ENCODE measurements at places on chromosomes 13 and 19.

DNA sequence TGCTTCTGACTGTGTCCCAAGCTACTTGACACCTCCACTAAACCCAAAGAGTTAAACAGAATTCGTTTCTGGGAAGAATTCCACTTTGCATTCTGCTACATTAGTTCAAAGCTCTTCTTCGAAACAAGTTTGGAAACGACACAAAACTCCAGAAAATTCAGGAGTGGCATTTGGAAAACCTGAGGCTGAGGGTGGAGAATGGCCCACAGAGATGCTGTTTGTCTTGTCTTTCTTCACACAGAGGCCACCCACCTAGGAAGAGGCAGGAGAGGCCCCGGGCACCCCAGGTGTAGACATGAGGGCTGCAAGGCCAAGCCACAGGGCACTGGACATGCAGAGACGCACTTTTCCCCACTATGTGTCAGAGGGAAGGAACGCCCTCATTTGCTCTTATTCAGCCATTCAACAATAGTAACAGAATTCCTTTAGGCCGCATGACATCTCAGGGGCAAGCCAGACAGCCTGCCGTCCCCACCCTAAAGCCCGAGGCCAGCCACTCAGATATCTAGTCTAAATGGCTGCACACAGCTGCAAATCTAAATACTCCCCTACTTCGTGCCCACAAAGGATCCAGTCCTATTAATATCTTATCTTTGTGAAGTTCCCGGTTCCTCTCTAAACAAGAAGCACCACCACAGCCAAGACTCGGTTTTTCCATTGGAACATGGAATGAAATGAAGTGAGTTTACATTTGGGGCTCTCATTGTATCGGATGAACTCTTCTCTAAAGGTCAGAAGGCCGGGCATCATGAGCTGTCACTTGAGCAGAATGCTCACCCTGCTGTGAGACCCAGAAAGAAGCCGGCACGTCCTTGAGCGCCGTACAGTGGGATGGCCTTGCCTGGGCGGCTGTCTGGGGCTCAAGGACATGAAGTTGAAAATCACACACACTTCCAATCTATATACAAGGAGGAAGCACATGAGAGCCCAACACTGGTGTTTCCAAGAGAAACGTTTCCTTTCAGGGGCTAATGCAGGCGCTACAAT lies 19.8 kb downstream of the COL4A1 start:
- no peak for DNase-seq

DNA sequence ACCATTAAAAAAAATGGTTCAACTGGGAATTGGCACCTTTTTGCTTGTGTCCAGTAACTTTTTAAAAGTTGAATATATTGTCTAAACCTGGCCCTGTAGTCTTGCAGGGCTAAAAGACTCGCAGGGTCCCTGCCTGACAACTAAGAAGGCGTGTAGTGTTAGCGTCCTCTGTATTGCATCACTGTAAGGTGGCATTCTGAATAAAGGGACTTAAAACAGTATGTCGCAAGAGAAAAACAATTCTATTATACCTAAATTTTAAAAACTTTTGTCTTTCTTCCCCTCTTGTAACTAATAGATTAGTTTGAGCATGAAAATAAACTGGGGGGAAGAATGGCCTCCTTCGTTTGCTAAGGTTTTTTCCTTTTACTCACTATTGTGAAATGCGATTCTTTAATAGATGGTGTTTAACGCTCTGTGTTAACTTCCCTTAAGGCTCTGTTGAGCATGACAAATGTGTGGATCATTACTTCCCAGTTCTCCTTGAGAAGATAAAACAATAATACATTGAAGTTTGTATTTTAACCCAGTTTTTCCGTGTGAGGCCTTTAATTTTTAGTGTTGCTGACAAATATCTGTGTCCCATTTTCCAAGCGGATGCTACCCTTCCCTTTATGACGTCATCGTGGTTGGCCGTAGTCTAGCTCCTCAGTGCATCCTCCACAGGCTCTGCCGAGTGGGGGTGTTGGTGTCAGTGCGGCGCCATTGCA lies 134.6 kb downstream of the KATNAL1 start:
- DNase-seq, result no peak

- DNase-seq, result no peak
Observed at GRCh38 chr13:97234236-97234635, 12.1 kb downstream of the MBNL2 start.

- DNase-seq, result no peak
Observed at GRCh38 chr13:44576351-44577235, 463 bp upstream of the TSC22D1 start.

DNA sequence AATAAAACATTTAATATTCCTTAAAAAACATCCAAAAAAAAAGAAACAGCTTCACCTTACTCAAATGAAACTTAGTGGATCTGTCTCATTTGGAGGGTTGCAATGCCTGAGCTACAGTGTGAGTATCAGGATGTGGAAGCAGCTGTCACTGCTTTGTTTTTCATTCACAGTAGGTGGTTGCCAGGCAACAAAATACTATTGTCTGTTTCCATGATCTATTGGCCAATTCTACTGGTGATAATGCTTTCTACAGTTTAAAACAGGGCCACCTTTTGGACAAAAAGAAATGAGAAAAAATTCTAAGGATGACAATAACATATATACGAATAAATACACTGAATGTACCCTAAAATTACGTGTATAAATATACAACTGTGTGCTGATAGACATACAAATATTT lies 3.0 kb downstream of the ENOX1 start:
- no peak for DNase-seq

- peak; percentile 45 for DNase-seq
Observed at GRCh38 chr19:19034204-19034624, 811 bp downstream of the ARMC6 start.

DNA sequence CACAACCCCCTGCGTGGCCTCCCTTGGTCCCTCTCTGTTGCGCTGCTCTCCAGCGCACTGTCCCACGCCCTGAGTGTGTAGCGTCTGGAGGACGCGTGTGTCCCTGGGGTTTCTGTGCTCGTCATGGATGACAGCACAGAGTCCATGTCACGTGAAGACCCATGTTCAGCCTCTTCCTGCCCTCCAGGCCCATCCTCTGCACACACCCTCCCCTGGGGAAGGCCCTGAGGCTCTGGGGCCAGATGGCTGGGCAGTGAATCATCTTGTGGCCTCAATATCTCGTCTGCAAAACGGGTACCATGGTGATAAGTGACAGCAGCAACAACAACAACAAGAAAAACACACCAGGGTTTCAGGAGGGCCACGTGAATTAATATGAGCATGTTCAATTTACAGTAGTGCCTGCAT lies 71.5 kb upstream of the ARHGEF7 start:
- no peak for DNase-seq

DNA sequence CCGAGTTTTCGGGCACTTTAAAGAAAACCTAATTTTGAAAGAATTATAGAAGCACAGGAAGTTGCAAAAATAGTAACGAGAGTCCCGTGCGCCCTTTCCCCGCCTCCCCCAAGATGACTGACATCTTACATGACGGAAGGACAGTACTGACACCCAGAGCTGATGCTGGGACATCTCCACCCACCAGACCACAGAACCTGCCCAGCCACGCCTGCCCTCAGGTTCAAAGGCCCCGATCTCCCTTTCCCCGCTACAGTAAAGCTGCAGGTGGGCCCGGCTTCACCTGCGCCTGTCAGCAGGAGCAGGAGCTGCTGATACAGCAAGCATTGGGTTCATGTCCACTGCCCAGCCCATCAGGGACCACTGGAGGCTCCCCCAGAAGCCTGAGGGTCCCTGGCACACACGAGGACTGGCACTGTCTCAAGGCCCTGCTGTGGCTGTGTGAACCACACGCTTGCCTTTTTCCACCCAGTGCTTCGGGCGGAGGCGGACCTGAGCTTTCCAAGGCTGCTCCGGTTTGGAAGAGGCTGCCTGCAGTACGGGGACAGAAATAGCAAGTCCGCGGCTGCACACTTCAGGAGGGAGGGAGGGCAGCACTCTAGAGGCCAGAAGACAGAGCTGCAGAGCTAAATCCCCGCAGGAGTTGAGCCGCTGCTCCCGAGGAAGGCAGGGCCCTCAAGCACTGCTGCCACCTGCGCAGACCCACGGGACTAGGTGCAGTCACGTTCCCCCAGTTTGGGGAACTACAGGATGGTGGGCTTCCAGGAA lies 8.7 kb downstream of the MAP2K2 start:
- no peak for DNase-seq

DNA sequence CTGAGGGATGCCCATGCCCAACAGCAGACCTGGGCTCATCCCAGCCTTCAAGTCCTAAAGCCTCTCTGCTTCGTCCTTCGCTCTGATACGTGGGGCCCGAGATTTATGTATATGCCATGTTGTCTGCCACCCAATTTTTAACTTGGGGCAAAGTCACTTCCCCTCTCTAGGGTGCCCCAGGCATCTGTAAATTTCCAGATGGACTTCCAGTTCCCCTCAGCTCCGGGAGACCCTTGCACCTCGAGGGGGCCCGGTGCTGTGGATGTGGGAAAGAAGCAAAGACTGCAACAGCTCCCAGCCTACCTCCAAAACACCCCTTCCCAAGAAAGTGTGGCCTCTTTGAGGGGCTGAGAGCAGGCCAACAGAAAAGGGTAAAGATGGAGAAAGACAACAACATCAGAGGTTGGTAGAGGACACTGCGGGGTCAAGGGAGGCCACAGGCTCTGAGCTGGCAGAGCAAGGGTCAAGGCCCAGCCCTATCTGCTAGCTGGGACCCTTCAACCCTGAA lies 97.4 kb downstream of the STK24 start:
- DNase-seq, result no peak

DNA sequence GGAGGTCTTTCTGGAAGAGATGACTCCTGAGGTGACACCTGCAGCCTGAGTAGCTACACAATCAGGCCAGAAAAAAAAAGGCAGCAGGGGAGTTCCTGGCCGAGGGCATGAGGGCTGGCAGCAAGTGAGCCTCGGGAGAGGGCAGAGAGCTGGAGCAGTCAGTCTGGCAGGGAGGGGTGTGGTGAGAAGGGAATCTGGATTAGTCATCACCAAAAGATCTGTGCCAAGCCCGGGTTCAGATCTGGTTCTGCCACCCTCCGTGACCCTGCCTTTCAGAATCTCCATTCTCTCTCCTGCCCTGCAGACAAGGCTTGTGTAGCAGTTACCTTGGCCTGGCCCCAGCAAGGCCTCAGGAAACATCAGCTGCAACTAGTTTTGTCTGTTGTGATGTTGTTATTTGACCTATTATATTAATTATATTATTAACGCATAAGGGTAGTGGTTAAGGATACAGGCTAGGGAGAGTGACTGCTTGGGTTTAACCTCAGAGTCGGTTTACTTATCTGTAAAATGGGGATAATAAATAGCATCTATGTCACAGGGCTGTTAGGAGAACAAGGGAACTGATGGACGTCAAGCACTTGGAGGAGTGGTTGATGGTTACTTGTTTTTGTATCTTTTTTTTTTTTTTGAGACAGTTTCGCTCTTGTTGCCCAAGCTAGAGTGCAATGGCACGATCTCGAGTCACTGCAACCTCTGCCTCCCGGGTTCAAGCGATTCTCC lies 2.7 kb upstream of the CAPNS1 start:
- no peak for DNase-seq

DNA sequence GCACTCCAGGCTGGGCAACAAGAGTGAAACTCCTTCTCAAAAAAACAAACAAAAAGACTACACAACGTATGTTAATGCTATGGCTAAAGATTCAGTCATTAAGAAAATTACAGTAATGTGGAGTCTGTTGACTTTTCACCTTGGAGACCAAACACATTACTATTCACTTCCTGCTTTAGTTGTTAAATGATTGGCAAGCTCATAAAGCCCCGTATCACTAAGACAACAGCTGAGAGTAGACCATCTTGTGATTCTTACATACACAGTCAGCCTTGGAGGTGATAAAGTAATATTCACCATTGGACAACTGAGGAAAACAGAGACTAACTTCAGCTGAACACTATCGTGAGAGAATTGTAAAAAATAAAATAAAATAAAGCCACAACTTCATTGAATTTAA lies 86.5 kb downstream of the KCTD12 start:
- DNase-seq, result no peak

Data from NCI-H2107 (cell line).